Gastroesophageal sphincter (tissue), 4 donors: ENCODE measurements at places on chromosomes 7 and 10. TPM values are rescaled to one million over a fixed set of nuclear protein-coding genes. Genes with fewer than 3 reads are reported as not detected.

Gene OR6V1
- total RNA-seq: not detected

Gene NRF1
- total RNA-seq: 17.0 TPM

Gene GDF10
- 5.8 TPM for total RNA-seq

Gene H2BK1
- total RNA-seq: not detected

Gene PTN
- 10.1 TPM for total RNA-seq
